Suppressor macrophage (primary cell): ENCODE measurements at places on chromosomes 13 and 19.

GRCh38 chr19:48683349-48683748 lies 10.5 kb upstream of the NTN5 start:
- no peak for DNase-seq

GRCh38 chr13:28718543-28719226 lies at the start of gene SLC46A3:
Gene SLC46A3, minus strand, starts transcription at chr13:28718970. Its CDS starts 972 bp downstream, at chr13:28717998.
- peak; percentile 99 for DNase-seq

- DNase-seq: peak; percentile 35
Measured at GRCh38 chr19:4304538-4305256, at the start of gene FSD1. Gene FSD1, plus strand, starts transcription at chr19:4304598. Its CDS starts 149 bp downstream, at chr19:4304747.

DNA sequence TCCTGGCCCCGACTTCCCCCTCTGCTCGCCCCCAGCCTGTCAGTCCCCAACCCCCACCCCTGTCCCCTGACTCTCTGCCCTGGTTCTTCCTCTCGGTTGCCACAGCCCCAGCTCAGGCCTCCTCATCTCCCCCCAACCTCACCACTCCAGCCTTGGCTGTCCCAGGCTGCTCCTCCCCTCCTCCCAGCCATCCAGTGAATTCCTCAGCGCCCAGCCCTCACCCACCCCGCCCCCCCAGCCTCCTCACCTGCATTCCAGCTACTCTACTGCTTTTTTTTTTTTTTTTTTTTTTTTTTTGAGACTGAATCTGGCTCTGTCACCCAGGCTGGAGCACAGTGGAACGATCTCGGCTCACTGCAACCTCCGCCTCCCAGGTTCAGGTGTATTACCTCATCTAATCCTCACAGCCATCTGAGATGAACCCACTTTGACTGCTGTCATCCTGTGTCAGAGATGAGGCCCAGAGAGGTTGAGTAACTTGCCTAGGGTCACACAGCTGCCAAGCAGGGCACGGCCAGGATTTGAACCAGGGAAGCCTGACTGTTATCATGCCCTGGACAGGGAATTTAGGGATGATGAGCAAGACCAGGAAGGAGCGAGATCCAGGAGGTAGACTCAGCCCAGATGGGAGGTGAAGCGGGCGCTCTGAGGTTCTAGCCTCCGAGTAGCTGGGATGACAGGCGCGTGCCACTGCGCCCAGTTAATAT lies 2.6 kb downstream of the SULT2B1 start:
- no peak for DNase-seq

DNA sequence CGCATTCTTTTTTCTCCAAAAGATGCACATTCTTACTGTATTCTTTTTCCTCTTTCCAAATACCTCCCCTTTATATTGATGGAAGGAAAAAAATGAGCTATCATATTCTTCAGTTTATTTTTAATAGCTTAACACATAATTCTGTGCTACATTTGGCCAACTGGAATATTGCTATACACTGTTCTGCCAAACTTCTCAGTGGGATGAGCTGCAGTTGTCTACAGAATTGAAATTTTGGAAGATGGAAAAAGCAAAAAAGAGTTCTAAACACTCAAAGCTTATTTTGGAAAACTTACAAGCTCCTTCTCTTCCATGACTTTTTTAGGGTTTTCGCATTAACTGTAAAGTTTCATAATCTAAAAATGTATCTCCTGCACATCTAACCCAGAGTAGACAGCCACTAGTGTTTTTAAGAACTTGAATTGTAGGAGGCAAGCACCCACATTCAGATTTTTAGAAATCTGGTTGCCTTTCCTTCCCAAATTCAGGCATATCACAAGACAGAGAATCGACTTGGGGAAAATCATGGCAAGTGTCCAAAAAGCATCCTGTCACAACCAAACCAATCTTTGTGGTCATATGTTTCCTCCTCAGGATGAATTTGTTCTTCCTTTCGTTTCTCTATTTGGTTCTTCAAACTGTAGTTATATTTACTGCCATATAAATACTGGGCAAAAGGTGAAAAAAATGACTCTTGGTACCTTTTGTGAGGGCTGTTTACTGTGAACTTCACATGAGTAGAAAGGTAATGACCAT lies 111.4 kb upstream of the FRY start:
- DNase-seq: peak; percentile 64

DNA sequence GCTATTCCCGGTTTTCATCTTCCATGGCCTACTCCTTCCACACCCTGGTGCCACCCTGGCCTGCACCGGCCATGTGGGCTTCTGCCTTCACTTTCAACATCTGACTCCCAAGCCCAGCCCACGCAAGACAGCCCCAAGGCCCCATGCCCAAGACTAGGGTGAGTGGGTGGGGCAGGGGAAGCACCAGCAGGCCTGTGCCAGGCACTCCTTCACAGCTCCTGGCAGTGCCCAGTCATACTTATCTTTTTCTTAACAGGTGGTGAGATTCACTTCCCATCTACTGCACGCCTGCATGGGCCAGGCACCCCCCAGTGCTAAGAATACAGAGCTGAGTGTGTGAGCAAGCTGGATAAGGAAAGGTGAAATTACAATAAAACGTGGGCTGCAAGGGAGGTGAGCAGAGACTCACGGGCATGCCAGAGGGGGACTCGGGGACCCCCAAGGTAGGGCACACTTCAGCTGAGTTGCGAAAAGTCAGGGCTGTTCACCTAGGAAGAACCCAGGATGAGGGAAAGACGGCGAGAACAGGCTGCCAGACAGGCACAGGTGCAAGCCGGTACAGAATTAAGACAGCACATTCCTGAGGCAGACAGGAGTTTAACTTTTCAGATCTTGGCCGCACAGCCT lies 55.7 kb downstream of the COL4A1 start:
- DNase-seq: no peak

GRCh38 chr13:53138376-53139036 lies 109.9 kb downstream of the OLFM4 start:
- DNase-seq: no peak

DNA sequence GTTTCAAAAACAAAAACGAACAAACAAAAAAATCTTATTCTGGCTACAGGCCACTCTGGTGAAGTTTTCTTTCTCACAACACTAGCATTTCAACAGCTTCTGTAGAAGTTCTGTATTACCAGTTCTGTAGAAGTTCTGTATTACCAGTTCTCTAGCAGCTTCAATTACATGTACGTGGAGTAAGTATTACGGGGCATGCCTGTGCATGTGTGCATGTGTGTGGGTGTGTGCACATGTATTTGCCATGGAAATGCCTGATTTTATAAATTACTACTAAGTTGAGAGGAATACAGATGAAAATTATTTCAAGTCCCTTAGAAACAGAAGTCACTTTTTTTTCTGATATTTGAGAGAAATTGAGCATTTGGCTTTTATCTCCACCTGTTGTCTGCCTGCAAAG lies 414.2 kb downstream of the FOXO1 start:
- DNase-seq: no peak

DNA sequence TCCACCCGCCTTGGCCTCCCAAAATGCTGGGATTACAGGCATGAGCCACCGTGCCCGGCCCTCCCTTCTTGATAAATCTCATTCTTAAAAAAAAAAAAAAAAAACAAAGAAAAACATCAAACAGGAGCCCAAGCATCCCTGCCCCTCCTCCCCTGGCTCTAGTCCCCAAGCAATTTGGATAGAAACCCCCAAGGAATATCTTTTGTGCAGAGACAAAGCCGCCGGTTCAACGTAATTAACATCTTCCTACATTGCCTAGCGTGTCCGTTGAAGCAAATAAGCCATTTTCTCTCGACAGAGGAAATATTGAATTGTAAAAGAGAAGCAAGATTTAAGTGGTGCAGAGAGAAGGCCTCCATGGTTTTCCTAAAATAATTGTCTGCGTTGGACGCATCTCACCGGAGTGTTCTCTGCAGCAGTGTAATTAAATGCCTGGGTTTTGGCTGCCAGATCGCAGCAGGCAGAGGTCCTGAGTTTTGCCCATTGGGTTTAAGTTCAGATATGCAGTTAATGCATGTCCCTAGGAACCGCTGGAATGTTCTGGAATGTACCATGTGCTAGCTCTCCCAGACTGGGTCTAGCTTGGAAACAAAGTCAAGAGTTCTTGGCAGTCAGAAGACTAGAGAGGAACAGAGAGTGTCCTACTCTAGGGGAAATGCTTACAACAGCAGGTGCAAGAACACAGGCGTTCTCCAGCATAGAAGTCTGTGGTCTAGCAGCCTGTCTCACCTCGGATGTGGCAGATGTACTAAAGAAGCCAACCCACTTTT lies 30.8 kb downstream of the PIN1 start:
- no peak for DNase-seq

DNA sequence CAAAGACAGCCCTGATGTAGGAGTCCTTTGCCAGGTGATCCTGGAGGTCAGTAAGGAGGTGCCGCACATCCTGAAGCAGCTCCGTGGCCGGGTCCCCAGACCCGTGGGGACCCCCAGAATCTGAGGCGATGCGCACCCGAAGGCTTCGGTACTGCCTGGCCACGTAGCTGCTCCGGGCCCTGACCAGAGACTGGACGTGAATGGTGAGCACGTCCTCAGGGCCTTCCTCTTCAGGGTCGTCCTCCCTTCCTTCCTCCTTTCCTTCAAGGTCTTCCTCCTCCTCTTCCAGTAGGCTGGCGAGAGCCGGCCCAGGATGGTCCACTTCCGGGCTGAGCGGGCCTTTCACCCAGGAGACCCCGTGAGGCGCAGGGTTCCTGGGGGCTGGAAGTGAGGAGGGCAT lies 7.5 kb downstream of the RINL start:
- DNase-seq: no peak

DNA sequence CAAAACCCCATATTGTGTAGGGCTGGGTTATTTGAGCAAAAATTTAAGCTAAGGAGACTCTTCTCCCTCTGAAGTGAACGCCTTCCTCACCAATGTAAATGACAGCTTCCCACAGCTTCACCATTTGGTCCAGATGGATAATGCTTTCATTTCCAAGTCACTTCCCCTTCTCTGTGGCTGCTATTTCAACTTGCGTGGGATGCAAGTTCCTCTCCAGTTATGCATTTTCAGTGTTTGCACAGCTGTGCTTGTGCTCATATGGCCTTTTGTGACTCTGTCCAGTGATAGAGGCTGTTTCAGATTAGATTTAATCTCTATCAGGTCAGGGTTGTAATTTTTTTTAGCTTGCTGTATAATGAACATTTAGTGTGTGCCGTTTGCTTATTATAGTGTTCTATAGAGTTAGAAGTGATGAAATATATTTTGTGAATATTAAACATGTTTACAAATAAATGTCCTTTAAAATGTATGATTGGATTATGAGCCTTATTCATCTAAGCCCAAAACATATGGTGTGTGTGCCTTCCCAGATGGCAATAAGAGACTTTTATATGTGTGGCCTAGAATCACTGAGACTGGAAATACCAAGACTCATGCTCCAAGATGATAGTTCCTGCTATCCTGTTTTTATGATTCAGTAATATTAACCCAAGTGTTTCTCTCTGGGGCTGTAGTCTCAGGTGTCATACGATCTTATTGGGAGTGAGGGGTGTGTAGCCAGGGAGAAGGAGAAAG lies 86.6 kb downstream of the TNFRSF19 start:
- peak; percentile 92 for DNase-seq

GRCh38 chr19:51317968-51318367 lies 6.5 kb downstream of the IGLON5 start:
- DNase-seq: no peak

GRCh38 chr19:16847430-16847829 lies 18.2 kb downstream of the SIN3B start:
- DNase-seq: peak; percentile 83

GRCh38 chr13:48159826-48160225 lies 64.9 kb upstream of the MED4 start:
- no peak for DNase-seq
